ENCODE measurements at places on chromosomes 12 and 14.
A peak's percentile ranks its signal among the peaks of the same experiment; 100 is the strongest.

DNA sequence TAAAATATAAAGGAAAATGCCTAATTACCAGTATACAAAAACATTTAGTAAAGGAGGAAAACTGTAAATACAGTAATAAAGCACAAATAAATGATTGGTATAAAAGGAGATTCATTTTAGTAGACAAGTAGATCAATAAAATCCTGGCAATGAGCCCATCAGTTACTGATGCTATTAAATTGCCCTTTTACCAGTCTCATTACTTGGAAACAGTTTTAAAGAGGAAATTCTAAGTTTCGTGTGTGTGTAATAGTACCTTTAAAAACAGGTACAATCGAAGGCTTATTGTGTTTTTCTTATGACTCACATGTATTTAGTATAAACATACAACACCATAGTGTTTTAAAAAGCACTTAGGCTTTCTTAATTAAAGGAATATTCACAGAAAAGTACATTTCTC, 46.4 kb upstream of the SYT10 start:
- DNase-seq = no peak

DNA sequence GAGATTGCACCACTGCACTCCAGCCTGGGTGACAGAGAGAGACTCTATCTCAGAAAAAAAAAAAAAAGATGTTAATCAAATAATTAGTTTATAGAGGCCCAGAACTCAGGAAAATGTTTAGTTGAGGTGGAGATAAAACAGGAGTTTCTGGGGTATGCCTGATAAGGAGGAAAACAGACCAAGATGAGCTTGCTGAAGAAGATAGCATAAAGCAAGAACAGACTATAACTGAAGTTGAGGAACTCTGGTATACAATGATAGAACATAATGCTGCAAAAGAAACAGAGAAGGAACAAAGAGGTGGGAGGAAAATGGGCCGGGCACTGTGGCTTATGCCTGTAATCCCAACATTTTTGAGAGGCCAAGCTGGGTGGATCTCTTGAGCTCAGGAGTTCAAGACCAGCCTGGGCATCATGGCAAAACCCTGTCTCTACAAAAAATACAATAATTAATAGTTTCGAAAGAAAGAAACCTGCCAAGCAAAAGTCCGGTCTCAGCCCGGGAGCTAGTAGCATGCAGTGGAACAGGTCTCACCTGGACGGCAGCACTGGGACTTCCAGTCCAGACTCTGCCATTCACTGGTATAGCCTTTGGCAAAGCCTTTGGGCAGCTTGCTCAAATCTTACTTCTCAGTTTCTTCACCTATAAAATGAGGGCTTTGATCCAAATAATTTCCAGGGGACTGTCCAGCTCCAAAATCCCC, 25.4 kb downstream of the SLC35E3 start:
- DNase-seq = no peak

- no peak for DNase-seq
Observed at GRCh38 chr12:29768372-29768771, 15.4 kb downstream of the TMTC1 start.

GRCh38 chr14:71758229-71758951, 173.8 kb upstream of the RGS6 start:
- DNase-seq = no peak

GRCh38 chr14:104094709-104095425, 9.4 kb downstream of the ASPG start:
- DNase-seq = peak; percentile 59

DNA sequence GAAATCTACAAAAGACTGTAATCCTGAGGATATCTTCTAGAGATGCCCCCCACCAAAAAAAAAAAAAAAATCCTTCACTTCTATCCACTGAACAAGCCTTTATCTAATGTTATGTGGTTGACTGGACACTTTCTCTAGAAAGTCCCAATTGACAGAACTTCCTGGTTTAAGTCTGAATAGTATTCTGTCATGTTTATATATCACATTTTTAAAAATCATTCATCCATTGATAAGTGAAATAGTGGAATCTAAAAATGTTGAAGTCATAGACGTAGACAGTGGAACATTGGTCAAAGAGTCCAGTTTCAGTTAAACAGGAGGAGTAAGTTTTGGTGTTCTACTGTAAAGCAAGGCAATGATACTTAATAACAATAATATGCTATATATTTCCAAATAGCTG, 297.0 kb downstream of the SSPN start:
- DNase-seq = no peak

DNA sequence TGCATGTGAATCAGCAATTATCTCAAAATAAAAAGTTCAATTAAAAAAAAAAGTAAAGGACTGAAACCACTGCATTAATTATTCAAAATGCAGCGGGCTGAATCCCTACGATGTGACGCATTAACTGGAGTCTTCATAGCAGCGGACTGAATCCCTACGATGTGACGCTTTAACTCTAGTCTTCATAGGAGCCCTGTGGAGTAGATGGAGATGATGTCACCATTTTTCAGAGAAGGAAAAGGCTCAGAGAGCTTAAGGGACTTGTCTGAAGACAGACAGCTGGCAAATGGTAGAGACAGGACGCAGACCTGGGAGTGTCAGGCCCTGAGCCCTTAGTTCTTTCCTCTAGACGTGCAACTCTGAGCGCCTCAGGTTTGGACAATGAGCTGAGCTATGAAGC, 168.0 kb upstream of the MYL2 start:
- DNase-seq = no peak

DNA sequence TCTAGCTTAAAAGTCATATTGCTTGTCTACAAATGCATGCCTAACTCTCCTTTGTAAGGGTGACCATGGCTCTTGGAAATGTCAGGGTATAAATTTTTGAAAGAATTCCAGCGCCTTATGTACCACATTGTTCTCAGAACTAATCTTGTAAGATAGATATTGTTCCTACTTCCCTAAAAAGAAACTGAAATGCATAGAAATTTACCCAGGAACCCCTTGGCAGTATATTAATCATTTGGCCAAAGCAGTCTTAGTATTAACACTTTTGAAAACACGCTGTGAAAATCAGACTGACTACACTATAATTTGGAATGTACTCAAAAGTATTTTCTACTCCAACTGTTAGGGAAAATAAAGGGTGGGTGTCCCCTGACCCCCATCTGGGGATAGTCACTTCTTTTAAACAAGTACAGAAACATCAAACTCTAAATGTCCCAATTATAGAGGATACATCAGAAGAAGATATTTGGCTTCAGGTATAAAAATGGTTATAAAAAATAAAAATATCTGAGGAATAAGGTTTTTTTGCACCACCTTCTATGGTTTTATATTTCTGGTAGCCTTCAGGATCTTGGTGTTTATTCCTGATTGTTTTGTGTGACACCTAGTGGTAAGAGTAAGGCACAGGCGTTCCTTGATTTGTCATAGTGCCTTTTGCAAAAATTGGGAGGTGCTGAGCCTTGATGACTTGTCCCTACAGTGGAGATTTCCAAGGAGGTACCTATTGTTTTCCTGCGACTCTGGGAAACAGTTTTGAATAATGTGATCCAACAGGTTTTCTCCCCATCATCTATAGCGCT, 2.2 kb upstream of the NFKBIA start:
- DNase-seq = no peak

DNA sequence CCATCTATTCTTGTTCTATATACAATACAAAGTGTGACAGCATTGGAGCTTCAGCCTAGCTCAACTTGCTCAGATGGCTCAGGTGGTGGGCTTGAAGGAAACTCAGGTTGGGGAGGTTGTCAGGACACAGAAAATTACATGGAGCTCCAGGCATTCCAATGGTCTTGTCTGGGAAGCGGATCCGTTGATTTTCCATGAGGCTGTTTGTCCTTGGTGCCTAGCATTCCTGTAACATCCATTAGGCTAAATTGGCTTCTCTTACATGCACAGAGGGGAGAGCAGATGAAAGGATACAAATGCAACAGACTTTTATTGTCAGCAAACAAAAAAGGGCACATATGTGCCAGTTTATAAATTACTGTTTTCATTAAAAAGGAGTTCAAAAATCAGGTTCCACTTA, 75.5 kb upstream of the OTX2 start:
- no peak for DNase-seq

- DNase-seq = no peak
Observed at GRCh38 chr12:124702736-124703135, 135.3 kb upstream of the NCOR2 start.

GRCh38 chr14:51607711-51608110, 44.0 kb upstream of the FRMD6 start:
- no peak for DNase-seq

DNA sequence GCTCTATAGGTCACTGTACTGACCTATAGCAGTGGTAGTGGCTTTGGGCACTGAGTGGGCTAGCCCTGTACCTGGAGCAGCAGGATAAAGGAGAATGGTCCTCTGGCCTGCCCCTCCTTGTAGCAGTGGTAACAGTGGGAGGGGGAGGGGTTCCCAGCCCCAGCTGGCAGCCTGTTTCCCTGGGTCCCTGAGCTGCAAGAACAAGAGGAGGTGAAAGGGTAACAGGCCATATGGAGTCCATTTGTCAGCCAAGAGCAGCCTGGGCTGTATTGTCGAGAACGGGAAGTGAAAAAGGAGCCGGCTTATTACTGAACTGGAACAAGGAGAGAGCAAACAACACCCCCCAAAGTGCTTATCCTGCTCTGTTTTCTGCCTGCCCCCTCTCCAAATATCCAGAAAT, 73.8 kb upstream of the SRSF5 start:
- DNase-seq = no peak

GRCh38 chr12:42855362-42855950, 265.9 kb upstream of the PRICKLE1 start:
- no peak for DNase-seq

DNA sequence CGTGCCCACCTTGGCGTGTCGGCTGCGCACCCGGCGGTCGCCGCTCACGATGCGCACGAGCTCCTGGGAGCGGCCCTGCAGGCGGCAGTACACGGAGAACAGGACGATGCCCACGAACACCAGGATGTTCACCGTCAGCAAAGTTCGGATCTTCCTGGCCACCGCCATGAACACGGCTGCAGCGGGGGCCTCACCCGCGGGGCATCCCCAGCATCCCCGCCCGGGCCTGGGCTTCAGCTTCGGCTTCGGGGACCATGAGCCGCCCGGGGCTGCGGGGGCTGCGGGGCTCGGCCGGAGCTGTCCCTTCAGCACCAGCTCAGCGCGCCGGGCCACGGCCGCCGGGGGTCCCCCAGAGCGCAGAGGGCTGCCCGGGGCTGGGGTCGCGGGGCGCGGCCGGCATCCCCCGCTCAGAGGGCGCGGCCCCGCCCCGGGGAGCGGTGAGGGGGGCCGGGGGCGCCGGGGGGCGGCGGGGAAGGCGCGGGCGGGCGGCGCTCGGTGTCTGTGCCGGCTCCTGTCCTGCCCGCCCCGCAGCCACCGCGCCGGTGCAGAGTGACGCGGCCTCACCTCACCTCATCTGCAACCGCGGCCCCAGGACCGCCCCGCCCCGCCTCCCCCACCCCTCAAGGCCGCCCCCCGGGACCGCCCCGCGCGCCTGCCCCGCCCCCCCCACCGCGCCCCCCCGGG, at the start of gene GALNT9:
Gene GALNT9, minus strand, starts transcription at position 554 of the 684 bp plus-strand sequence. Its CDS starts 386 bp downstream, at position 168.
- no peak for DNase-seq

GRCh38 chr12:14828892-14829291, 14.4 kb downstream of the ART4 start:
- DNase-seq = no peak

DNA sequence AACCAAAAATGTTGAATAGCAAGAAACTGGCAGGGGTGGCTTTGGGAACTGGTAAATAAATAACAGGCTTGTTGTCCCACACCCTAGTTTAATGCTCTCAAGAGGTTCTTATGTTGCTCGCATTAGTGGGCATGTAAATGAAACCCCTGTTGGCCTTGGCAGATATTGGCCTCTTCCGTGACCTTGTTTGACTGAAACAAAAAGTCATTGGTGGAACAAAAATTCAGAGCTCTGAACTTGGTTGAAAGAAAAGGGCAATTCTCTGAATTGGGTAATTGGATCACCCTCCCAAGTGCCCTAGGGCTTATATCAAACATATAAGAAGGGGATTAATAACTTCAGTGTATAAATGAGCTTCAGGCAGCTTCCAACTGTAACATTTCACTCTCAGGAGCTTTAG, 426.2 kb downstream of the ZFP36L1 start:
- no peak for DNase-seq
